ENCODE measurements at places on chromosomes 1 and 21.
A peak's percentile ranks its signal among the peaks of the same experiment; 100 is the strongest.

DNA sequence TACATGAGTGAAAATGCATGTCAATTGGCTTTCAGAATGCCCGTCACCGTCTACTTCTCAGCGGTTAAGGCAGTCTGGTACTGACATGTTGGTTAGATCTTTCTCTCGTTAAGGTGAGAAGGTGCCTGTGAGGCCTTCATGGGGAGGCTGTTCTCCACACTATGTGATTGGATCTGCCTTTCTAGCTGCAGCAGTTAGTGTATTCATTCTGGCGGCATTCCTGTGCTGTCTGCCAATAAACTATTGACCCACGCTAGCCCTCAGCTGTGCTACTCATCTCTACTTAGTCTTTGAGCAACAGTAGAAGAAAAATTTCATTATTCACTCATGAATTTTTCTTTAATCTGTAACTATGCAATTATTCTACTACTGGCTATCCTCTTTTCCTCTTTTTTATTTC lies 32.0 kb downstream of the CCSAP start:
- DNase-seq = no peak

- DNase-seq = no peak
Observed at GRCh38 chr1:202586018-202586821, 124.0 kb downstream of the SYT2 start.

DNA sequence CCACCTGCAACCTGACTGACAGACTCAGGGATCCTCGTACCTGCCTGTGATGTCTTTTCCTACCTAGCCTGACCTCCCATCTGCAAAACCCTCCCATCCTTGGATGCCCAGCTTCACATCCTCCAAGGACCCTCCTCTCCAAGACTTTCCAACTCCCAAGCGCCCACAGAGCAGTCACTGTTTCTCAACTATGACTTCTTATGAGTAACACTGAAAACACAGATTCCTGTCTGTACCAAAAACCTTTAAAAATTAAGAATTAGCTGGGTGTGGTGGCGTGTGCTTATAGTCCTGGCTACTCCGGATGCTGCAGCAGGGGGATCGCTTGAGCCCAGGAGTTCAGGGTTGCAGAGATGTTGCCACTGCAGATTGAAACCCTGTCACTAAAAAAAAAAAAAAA lies 181.9 kb downstream of the PSMG1 start:
- DNase-seq = no peak

DNA sequence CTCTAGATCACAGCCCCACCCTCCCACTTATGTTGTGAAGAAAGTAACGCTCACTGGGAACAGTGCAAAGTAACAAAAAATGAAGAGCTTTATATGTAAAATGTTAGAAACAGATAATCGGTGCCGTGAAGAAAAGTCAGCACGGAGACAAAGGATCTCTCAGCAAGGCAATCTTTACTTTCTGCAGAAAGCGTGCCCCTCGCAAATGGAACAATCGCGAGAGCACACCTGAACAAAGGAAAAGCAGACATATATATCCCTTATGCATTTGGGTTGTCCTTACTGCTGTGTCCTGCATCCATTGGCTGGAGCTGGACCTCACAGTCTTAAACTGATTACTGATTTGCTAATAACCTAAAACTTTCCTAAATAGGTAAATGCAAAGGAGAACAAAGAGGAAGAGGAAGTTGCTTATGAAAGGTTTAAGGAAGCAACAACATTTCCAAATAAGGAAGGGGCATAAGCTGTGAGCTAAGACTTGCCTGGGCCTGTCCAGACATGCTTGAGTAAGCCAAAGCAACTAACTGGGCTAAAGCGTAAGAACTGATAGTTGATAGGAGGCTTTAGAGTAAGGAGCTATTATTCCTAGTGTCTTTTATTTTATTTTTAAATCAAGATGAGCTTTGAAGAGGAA lies 89.7 kb downstream of the GTF2B start:
- DNase-seq = no peak

- no peak for DNase-seq
Observed at GRCh38 chr21:27631471-27631870, 664.6 kb upstream of the ADAMTS5 start.

DNA sequence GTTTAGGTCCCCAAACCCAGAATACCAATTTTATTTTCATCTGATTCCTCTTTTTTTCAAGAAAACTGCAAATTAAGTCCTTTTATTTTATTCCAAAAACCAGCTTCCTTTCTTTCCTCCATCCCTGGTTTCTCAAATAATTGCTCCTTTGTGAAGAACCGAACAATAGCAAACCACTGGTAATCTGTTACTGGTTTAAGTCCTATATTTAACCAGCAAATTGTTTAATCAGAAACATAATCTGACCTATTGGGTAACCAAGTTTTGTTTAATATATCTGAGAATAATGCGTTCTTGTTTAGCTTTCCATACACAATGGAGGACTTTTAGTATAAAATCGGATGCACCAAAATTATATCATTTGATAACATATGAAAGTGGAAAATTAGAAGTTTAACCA lies 13.2 kb upstream of the DDR2 start:
- DNase-seq = no peak

DNA sequence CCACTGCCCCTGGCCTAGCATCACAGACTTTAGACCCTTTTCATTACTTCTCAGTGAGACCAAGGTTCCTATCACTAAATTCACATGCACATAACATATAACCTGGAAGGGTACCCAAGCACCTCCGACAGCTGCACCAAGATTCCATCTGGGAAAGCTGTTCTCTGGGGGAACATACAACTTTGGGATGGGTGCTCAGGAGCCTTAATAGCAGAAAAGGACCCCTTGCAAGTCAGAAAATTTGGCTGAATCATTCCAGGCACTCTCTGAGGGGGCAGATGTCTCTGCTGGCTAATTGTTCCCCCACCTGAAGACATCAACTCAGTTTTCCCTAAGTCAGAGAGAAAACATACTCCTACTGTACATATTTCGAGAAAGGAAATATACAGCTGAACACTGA lies 41.3 kb upstream of the PSEN2 start:
- DNase-seq = no peak

DNA sequence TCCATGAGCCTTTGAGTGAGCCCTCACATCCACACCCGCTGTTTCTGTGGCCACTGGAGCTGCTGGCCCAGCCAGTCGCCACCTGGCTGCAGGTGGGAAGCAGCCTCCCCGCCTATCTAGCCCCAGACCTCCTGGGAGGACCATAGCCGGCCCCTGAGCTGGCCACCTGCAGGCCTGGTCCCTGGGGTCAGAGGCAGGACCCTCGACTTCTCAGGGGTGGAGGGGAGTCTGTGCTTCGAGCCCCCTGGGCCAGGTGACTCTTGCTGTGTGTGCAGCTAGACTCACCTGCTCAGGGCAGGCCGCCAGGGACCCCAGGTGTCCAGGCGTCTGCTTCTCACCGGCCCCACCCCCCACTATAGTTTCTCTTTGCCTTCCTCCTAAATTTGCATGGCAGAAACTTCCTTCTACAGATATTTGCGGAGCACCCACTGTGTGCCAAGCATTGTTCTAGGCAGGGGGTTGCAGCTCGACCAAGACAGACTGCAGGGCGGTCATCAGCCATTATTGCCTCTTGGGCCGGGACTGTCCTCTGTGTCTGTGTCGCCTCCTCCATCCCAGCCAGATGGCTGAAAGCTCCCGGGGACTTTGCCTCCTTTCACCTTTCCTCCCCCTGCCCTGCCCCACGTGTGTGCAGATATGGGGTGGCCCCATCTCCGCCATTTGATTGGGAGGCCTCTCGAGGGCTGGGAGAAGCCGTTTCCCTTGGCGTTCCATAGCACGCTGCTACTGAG lies 27.3 kb downstream of the SPSB1 start:
- DNase-seq = no peak

- no peak for DNase-seq
Observed at GRCh38 chr1:109623601-109624161, 4.0 kb downstream of the AMPD2 start.

DNA sequence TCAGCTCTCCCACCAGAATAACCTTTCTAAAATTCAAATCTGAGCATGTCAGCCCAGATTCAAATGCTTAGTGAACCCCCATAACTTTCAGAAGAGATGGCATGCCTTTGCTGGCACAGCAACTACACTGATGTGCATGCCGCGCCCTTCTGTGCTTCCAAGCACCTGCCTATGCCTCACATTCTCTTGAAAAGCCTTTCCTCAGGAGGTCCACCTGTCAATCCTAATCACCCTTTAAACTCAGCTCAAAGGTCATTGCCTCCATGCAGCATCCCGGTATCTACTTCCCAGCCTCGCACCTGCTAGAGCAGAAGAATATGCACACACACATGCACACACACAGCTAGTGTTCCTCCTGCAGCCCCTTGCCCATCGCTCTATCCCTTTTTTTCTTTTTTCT lies 5.2 kb upstream of the S100A2 start:
- no peak for DNase-seq

DNA sequence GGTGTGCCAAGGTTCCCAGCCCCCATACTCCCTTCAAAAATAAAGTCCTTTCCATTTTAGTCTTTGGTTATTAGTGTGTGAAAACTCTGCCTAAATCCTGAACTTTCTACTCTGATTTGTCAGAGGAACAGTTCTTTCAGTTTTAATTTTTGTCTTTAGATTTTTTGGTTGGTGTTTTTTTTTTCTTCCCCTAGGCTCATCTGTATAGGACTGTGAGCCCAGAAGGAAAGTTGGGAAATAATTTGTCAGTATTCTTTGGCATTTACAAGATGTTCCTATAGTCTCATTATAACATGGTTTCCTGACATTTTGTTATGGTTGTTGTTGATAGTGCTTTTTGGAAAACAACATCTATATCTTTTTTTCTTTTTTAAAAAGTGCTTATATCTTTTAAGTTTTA lies 38.0 kb downstream of the LAMC1 start:
- no peak for DNase-seq

DNA sequence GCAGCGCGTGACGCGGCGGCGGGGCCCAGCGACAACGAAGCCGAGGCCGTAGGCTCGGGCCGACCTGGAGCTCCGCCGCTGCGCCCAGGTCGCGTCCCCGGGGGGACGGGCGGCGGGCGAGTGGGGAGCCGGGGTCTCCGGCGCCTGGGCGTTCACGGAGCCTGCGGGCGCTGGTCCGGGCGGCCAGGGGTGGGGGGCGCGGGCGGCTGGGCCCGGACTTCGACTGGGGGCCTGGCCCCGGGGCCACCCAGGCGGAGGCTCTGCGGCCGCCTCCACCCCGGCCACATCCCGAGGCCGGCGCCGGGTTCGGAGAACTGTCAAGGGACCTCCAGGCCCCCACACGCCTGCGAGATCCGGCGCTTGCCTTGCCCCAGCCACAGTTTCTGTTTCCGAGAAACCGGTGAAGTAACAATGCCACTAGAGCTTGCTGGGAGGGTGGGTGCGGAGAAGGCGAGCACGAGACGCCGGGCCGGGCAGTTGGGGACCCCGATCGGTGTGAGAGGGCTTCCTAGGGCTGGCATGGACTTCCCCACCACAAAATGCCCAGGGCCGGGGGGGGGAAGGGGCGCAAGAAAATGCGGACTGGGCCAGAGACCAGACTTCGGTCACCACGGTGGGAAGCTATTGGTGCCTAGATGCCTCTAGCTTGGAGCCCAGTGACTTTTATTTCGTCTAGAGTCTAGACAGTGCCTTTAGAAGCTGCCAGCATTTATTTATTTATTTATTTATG lies 501 bp downstream of the FBXO6 start:
- peak; percentile 61 for DNase-seq

DNA sequence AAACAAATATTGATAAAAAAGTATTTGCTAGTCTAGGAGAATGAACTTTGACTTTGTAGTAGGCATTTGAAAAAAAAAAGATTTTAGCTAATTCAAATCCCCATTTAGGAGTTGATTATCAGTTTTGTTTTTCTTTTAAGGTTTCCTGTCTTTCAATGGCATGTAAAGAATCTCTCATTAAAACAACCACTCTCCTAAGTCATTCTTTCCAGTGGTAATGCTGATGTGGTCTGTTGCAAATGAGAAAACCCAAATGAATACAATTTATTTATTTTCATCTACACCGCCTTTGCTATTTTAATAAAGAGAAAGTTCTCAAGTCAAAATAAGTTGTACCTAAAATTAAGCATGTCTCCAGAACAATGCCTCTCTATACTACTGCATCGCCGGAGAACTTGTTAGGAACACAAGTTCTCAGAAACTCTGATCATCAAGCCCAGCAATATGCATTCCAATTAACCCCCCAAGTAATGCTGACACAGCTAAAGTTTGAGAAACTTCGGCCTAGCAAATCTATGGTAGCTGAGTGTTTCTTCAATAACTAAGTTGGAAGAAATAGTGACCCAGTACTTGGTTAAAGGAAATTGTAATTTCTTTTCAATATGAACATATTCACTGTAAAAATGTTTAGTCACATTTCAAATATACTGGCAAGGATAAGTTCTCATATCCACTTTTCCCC lies 255.1 kb downstream of the PTPRC start:
- DNase-seq = no peak

DNA sequence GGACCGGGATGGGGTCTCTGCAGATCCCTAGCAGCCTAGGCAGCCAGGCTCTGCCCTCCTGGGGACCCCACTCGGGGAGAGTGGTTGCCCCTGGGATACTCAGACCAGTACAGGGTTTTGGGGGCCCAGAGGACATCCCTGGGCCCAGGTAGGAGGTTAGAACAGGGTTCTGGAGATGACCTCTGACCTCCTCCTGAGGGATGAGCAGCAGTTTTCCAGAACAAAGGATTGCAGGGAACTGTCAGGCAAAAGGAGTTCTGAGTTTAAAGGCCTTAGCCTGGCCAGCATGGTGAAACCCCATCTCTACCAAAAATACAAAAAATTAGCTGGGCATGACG lies 20.4 kb upstream of the VPS13D start:
- no peak for DNase-seq

DNA sequence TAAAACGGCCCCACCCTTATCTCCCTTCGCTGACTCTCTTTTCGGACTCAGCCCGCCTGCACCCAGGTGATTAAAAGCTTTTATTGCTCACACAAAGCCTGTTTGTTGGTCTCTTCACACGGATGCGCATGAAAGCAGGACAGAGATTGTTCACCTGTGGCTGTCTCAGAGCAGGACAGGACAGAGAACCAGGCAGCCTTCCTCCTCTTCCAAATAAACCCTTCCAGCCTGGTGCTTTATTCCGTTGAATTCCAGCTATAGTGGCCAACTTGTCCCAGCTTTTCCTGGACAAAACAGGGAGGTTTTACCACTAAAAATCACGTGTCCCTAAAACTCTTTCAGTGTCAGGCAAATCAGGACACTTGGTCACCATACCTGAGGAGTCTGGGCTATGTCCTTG lies 9.5 kb upstream of the DMRTB1 start:
- DNase-seq = no peak

DNA sequence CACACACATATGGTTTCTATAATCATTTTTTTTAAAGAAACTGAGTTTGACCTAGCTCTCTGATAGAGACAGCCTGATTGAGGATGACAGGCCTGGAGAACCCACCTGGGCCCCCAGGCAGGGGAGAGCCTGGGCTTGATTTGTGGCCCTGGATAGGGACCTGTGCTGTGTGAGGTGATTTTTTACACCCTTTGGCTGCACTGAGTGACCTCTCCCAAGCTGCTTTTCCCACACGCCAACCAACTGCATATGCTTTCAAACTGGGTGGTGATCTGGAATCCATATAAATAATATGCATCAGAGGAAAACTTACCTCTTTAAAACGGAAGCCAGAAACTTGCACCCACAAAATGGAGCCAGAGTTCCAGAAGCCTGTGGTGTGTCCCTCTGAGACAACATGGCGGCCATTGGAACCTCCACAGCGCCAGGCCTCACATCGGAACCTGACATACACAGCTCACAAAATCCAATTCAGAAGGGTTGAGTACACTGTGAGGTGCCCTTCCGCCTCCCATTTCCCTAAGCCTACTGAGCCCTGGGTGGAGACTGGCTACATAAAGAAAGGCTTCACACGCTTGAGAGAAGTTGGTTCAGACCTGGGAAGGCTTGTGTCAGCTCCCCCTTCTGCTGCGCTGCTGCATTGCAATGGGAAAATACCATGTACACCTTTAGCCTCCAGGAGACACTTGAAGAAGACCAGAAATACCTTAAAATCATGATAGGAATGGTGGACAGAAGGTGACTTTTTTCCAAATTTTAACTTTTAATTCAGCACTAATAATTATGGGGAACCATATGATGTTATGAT lies 160.7 kb downstream of the HHIPL2 start:
- DNase-seq = no peak

Measured in CD4-positive, alpha-beta T cell treated with Interleukin-4 for 1 hour (primary cell).